ENCODE measurements at places on chromosomes 6 and 20.

DNA sequence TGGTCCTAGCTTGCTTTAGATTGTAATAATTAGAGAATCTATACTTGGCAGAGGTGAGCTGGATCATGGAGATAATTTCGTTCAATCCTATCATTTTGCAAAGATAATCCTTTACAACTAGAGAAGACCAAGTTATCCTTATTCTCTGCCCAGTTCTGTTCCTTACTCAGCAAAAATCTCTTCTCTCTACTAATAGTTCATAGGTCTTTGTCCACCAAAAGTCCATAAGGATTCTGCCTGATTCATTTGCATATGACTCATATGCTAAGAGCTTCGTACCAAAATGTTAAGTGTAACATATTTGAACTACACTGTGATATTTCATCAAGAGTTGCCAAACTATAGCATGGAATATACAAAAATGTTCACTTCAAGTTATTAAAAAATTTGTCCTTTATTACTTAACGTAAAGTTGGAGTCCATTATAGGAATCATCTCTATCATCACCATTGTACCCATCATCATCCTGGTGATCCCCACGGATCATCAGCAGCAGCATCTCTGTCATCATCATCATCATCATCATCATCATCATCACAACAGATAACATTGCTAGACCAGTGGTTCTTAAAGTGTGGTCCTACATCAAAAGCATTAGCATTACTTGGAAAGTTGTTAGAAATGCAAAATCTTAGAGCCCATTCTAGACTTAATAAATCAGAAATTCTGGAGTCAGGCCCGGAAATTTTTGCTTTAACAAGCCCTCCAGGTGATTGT lies 463.0 kb downstream of the DHX35 start:
- no peak for DNase-seq

- DNase-seq, result no peak
These were observed 48.4 kb upstream of the FRMD1 start for GRCh38 chr6:168127384-168127868.

GRCh38 chr6:14017626-14018475 lies 93.1 kb downstream of the RNF182 start:
- no peak for DNase-seq

DNA sequence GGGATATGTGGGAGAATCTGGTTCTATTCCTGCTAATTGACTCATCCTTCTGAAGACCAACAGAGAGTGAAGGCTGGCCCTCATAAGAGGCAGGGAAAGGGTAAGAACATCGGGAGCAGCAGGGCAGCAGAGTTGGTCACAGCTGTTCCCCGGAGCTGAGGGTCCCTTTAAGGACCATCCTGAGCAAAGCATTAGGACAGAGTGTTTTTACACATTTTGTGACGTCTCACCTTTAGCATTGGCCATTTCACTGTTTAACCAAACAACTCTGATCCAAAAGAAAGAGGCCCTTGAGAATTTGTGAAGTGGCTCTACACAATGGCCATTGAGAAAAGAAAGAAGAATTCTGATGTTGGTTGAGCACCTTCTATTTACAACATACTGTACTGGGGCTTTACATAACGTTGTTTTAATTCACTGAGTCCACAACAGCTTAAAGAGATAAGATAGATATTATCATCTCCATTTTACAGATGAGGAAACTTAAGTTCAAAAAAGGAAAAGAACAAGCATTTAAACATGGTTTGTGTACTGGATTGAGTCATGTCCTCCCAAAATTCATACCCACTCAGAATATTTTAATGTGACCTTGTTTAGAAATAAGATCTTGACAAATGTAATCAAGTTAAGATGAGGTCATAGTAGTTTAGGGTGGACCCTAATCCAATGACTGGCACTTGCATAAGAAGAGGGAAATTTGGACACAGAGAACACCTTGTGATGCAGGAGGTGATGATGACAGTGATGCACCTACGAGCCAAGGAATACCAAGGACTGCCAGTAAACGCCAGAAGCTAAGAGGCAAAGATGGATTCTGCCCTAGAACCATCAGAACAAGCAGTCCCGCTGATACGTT lies 62.0 kb downstream of the VGLL2 start:
- DNase-seq, result no peak

- no peak for DNase-seq
These were observed 18.9 kb downstream of the MANBAL start for GRCh38 chr20:37308086-37309050.

DNA sequence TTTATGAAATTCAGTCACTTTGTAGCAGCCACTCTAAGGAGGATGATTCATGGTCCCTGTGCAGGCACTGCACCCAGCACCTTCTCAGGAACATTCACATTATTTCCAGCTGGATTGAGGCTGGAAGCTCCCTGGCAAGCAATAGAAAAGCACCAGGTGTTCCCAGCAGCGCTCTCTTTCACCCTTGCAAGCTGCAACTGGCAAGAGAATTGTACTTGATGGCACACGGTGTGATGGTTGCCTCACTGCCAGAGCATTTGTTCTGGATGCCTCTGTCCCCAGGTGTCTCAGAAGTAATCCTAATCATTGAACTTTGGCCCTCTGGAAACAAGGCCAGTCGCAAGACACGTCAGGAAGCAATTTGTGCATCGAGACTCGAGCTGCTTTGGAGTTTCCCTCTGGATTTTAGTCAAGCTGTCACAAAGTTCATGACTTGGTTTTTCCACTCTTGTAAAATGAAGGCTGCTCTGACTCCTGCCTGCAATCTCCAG lies 24.9 kb upstream of the PHACTR2 start:
- no peak for DNase-seq

- DNase-seq, result no peak
These were observed 193.8 kb upstream of the SNX9 start for GRCh38 chr6:157629220-157629619.

DNA sequence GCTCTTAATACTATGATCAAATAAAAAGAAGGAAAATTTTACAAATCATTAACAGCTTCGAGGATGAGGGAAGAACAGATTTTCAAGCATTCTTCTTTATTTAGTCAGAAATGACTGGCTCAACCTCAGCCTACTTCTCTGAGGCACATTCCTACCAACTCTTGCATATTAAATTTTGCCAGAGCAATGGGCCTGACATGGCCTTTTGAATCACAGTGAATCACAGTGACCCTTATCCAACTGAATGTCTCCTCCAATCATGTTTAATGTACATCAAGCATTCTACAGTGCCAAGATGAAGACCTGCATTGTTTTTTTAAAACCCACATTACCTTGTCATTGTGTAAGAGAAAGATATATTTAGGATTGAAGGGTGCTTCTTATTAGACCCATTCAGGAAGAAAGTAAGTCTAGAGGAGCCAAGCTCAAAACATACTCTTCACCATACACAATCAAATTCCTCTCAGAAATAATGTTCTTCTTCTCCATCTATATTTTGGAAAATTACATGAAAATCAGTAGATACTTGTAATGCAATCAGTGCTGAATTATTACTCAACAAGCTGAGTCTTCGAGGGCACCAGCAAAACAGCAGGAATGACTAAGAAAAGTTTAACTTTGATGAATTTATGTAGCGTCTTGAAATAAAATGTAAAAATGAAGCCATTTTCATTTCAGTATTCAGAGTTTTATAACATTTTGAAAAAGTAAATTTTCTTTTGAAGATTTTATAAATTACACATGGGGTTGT lies 44.1 kb upstream of the MOXD1 start:
- no peak for DNase-seq

- DNase-seq, result no peak
These were observed 150.3 kb downstream of the MBOAT1 start for GRCh38 chr6:20061952-20062351.

DNA sequence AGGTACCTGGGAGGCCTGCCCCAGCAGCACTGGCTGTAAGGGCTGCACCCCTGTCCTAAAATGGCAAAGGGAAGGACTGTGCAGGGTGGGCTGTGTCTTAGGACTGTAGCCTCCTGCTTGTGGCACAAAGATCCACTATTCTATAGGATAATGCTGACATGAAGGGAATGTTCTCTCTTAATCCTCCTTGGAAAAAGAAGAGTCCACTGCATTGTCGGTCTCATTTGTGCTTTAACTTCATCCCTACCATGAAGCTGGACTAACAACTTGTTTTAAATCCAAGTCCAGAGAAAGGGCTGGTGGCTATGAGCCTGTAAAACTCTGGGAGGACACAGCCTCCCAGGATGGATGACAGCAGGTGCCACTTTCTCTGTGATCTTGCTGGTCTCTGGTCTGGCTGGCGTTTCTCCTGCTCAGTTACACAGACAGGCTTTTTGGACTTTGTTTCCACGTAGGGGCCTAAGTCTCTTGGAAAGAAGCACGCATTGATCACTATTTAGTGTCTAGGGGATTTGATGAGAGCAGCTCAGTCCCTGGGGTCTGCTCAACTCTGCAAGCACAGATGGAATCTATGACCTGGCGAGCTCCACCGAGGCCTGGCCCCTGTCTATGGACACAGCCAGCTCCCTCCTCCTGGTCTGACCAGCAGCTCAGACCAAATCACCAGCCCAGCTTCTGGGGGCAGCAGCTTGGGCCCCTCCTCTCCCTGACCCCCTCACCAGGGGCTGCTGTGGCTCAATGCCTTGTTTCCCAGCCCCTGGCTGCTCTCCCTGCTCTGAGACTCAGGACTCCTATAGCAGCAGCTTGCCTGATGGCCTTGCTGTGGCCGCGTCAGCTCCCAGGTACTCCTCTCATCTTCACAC lies 4.8 kb downstream of the CST3 start:
- DNase-seq, result no peak

- DNase-seq, result no peak
These were observed 49.4 kb upstream of the FAM135A start for GRCh38 chr6:70363741-70364493.

- DNase-seq, result no peak
These were observed 124.8 kb downstream of the HIVEP1 start for GRCh38 chr6:12136905-12137304.

- peak; percentile 15 for DNase-seq
These were observed at the start of gene MYO6 for GRCh38 chr6:75748743-75749538. Gene MYO6, plus strand, starts transcription at chr6:75749239. Its CDS starts 68,309 bp downstream, at chr6:75817548.

DNA sequence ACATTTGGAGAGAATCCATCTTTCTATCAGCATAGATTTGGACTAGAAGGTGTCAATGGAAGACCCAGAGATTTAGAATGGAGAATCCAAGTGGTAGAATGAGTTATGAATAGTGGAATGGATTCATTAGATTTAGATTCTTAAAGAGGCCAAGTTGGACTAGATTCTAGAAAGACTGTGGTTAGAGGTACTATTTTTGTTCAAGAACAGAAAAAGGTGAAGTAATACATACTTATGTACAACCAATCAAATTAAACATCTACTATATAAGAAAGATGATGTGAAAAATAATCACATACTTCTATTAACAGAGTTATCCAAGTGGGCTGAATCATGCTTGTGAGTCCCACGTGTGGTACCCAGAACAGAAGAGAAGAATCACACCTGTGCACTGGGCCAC lies 33.8 kb upstream of the ADTRP start:
- no peak for DNase-seq

DNA sequence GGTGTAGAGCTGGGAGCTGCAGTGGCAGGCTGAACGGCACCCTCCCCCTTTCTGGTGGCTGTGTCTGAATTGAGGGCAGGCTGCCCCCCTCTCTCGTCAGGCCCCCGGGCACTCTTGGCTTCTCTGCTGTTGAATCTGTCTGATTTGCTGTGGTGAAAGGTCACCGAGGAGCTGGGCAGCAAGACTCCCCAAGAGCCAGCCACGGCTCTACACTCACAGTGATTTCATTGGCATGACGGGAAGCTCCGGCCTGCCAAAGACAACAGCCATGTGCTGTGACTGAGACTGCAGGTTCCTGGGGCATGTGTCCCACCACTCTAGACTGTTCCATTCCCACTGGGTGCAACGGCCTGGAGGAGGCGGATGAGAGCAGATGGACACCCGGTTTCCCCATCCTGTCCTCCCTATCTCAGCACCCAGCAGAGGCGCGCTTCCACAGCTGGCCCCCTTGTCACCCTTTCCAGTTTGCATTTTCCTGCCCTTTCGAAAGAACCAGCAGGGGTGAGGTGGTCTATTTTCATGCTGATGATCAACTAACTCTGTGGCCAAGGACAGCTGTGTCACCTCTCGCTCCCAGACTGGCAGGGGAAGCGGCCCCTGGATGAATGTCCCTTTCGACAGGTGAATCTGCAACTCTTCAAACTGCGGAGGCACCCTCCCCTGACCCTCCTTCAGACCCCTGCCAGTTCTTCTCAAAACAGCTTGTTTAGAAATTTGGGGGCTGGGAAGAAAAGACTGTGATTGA lies 2.2 kb downstream of the APCDD1L start:
- DNase-seq, result no peak
